ENCODE measurements at places on chromosomes 12 and 14.

DNA sequence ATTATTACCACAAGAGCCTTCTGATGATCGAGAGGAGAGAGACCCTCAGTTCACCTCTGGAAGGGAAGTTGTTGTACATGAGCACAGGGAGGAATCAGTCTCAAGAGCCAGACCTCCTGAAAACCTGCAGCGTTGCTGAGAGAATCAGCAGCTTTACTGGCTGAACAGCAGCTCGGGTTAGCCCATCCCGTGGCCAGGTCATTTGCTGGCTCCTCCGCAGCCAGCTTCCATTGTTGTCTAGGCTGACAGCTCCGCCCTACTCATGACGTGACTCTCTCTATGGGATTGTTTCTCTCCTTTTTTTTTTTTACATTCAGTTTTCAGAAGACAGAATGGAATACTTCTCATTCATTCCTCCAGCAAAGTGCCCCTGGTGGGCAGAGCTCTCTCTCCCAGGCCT lies 69.9 kb downstream of the TGFB3 start:
- no peak for DNase-seq

DNA sequence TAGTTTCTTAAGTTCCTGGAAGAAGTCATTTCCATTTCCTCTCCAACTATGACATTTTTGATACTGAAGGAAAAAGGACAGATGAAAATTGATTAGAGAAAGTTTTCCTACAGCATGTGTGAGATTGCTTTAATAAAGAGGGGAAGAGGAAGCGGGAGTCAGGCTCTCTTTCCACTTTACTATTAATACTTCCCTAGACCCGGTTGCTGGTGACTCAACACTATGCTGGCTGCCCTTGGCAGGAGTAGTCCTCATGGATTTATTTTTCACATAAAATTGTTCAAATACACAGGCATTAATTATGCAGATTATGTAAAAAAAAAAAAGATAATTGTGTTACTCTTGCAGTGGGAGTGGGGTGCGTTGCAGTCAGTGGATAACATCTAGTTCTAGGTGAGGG lies 293.4 kb downstream of the EGLN3 start:
- no peak for DNase-seq

DNA sequence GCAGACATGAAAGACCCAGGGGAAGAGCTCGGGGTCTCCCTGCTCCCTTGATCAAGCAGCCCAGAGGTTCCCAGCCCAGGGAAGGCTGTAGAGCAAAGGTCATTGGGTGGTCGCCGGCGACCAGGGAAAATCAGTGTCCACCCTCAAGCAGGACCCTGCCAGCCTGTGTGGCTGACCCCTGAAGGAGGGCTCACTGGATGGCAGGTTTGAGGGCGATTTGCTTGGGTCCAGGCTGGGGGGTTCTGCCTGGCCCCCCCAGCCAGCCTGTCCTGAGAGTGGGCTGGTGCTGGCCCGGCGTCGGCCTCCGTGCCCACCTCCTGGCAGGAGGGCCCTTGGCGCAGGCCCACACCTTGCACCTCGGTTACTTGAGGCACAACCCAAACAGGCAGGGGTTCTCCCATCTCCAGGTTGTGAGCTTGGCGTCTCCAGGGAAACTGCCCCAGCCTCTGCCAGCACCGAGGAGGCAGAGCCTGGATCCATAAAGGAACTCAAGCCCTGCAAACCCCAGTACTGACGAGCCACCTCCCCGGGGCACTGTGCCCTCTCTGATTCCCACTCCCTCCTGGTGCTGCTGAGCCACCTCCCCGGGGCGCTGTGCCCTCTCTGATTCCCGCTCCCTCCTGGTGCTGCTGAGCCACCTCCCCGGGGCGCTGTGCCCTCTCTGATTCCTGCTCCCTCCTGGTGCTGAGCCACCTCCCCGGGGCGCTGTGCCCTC lies 329.0 kb upstream of the SFSWAP start:
- DNase-seq = no peak

- DNase-seq = no peak
Measured at GRCh38 chr14:89618330-89618708, 201.3 kb upstream of the FOXN3 start.

DNA sequence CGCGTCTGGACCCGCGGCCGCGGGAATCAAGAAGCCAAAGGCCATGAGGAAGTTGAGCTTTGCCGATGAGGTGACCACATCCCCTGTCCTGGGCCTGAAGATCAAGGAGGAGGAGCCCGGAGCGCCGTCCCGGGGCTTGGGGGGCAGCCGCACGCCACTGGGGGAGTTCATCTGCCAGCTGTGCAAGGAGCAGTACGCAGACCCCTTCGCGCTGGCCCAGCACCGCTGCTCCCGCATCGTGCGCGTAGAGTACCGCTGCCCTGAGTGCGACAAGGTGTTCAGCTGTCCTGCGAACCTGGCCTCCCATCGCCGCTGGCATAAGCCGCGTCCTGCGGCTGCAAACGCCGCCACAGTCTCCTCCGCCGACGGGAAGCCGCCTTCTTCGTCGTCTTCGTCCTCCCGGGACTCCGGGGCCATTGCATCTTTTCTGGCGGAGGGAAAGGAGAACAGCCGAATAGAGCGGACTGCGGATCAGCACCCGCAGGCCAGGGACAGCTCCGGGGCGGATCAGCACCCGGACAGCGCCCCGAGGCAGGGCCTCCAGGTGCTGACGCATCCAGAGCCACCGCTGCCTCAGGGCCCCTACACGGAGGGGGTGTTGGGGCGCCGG lies 1.0 kb downstream of the INSM2 start:
- DNase-seq = peak; percentile 42

GRCh38 chr12:65069336-65069735 lies 51.8 kb downstream of the WIF1 start:
- DNase-seq = no peak

DNA sequence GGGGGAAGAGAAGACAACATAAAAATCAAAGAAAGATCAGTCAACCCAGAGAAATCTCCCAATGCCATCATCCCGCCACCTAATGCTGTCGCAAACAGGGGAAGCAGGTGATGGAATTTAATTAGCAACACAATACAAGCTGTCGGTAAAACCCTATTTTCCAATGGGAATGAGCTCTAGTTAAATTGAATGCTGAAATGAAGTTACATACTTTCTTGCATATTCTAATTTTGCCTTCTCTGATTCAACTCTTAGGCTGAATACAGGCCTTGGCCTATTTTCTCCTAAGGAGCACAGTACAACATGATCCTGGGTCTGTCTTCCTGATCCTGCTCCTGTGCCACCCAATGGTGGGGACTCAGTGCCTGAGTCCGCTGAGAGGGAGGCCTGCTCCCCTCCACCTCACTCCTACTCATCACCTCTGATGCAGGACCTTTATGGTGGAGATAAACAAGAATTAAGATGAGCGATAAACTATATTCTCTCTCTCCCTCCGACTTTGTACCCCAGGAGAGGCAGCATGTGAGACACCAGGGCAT lies 238.8 kb downstream of the GXYLT1 start:
- no peak for DNase-seq

- DNase-seq = no peak
Measured at GRCh38 chr12:58202933-58203718, 261.8 kb downstream of the ATP23 start.

DNA sequence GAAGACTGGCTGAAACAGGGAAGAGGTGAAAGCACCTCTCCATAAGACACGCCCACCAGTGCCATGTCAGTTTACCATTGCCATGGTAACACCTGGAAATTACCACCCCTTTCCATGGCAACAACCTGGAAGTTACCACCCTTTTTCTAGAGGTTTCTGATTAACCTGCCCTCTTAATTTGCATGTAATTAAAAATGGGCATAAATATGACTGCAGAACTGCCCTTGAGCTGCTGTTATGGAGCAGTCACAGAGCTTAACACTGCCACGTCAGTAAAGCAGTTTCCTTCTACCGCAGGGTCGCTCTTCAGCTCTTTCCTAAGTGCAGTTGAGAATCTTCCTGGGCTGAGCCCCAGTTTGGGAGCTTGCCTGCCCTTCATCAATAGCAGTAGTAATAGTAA lies 55.2 kb downstream of the RASSF3 start:
- no peak for DNase-seq

DNA sequence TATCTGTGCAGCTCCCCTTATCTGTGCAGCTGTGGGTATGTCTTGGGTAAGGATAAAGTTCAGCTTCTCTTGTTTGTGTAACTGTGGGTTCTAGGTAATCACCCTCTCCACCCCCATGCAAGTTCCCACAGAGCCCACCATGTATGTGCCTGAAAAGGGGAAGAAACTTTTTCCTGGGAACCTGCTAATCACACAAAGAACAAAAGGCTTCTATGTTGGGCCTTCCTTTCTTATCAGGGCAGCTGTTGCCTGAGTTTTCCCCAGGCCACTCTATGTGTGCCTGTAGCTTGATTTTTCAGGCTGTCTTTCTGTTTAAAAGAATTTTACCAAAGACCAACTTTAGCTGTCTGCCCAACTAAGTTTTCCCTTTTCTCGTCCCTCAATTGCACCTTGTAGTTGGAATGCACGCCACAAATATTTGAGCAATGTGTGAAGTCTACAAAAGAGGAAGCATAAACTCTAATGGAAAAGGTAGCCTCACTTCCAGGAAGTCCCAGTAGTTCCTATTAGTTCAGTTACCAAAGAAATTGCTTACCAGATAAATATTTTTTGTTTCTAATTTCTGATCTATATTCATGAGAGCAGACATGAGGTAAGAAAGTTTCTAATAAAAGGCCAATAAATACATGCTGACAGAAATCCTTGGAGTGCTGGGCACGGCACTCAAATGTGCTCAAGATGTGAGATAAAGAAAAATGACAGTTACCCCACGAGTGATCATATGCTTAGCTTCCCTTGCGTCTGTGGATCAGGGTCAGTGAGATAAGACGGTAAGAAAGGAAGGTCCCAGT lies 2.7 kb upstream of the GALC start:
- no peak for DNase-seq

- DNase-seq = no peak
Measured at GRCh38 chr12:76863837-76864236, 15.0 kb downstream of the CSRP2 start.

DNA sequence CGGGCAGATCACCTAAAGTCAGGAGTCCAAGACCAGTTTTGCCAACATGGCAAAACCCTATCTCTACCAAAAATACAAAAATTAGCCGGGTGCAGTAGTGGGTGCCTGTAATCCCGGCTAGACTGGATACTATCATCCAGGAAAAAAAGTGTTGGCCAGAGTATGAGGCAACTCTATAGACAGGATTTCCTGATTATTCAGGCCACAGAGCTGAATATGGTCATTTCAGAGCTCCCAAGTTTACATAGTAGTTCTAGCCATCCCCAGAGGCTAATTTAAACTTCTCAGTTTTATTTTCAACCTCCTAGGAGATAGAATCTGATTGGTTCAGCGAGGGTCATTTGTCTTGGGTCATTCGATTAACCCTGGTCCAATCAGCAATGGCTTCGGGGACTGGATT lies 7.3 kb downstream of the RPGRIP1 start:
- DNase-seq = no peak

- no peak for DNase-seq
Measured at GRCh38 chr12:52494100-52494499, 1.0 kb upstream of the KRT6A start.

GRCh38 chr14:54567639-54568561 lies 972 bp downstream of the SAMD4A start:
- peak; percentile 20 for DNase-seq

DNA sequence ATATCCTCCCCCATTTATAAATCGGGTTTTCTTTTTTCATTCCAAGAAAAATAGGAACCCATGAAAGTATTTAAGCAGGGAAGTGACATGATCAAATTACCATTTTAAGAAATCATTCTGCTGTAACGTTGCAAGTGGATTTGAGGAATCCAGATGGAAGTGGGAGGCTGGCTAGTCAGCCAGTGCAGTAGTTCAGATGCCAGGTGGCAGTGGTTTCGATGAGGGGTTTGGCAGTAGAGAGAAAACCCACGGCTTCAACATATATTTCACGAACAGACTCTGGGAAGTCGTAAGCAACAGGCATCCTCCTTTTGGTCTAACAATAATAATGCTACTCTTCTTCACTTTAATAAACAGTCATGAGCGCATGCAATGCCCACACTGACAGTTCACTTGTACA lies 25.0 kb downstream of the PDZRN4 start:
- DNase-seq = no peak

Data from brain microvascular endothelial cell (primary cell).